ENCODE measurements at places on chromosomes 6 and 20.

DNA sequence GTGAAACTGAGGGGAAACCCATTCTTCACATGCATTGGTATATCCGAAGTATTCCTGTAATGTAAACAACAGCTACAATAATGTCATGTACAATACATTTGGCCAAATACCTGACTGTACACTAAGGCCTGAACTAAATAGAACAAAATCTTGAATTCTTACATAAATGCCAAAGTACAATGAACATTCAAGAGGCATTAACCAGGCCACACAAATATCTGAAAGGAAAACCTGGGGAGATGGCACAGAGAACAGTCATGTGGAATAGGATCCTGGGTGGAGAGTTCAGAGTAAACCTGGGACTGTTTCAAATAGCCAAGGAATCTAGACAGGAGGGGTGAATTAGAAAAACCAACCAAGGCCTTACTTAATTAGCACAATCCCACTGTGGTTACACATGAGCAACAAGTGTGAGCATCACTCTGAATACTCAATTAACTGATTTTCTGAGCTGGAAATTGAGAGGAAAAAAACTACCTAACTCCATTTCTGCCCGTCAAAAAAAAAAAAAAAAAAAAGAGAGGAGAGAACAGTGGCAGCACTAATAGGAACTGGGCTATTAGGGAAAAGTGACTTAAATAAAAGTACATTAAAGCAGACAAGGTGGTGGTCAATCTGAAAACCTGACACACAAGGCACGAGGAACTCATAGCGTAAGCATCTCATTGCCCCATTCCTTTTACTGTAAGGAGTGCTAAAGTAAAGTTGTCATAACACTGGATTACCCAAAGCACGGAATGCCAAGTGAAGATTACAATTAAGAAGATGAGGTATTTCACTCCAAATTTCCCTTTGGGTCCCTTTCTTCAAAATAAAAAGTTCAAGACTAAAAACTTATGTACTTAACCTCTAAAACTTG, 10.9 kb downstream of the SNX5 start:
- no peak for DNase-seq

GRCh38 chr20:23101696-23102406, 15.7 kb upstream of the CD93 start:
- DNase-seq, result no peak

DNA sequence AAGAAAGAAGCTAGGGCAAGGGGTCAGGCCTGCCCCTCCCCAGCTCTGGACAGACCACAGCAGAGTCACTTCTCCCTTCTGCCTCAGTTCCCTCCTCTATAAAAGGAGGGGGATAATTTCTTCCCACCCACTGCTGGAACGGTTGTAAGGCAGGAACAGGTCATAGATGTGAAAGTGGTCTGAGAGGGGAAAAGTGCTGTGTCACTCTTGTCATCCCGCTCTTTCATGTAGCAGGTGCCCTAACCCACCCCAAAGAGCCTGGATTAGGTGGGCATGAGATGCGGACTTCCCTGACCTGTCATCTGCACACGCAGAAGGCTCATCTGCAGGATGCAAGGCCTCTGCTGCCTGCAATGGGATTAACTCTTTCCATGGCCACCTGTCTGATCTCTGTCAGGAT, 218.2 kb upstream of the LRFN2 start:
- no peak for DNase-seq

GRCh38 chr6:127381384-127381783, 38.0 kb upstream of the ECHDC1 start:
- no peak for DNase-seq

DNA sequence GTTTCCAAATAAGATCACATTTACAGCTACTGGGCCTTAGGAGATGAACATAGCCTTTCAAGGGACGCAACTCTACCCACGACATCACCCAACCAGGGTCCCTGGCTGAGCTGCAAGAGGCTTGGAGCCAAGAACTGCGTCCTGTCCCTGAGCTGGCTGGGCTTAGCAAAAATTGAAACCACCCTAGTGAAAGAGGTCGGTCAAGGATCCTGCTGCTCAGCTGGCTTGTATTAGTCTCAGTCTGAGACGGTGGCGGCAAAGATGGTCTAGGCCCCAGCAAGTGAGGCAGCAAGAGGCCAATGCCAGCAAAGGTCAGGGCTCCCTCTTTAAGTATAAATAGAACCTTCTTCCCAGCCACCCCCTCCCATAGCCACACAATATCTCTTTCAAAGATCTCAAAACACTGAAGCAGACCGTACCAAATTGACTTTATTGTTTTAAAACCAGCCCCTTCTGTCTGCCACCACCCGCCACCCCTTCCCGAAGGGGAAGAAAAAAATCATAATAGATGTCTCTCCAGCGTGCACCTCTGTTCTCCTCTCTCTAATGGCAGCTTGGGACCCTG, 140.5 kb downstream of the EYA2 start:
- peak; percentile 34 for DNase-seq

GRCh38 chr6:109717971-109718370, 26.9 kb downstream of the FIG4 start:
- no peak for DNase-seq

DNA sequence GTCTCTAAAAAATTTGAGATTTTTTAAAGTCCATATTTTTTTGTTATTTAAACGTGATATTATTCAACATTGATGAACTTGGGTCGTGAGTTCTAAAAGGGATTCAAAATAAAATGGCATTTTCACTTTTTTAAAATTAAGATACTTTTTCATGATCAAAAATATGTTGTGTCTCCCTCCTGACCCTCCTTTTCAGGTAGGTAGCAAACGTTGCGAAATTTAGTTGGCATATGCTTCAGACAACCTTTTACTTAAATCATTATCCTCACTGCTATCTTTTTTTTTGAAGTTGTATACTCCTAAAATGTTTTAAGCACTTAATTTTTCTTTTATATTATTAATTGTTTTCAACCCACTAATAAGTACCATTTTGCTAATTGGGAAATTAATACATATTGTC, 133.5 kb downstream of the ARHGAP18 start:
- DNase-seq, result no peak

DNA sequence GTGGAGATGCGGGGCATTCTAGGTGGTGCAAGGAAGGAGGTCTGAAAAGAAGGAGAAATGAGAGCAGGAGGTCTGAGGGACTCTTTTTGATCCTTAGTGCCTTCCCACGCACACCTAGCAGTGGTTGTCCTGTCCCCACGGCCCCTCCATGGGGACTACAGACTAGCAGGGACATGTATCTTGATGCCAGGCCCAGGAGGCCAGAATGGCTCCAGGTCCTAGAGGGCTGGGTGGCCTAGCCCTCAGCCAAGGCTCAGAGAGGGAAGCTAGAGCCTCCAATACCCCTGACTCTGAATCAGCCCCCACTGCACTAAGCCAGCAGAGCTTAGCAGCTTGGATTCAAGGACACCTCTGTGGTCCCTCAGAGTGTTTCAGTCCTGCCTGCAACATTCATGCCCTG, 16.7 kb upstream of the BLCAP start:
- no peak for DNase-seq

DNA sequence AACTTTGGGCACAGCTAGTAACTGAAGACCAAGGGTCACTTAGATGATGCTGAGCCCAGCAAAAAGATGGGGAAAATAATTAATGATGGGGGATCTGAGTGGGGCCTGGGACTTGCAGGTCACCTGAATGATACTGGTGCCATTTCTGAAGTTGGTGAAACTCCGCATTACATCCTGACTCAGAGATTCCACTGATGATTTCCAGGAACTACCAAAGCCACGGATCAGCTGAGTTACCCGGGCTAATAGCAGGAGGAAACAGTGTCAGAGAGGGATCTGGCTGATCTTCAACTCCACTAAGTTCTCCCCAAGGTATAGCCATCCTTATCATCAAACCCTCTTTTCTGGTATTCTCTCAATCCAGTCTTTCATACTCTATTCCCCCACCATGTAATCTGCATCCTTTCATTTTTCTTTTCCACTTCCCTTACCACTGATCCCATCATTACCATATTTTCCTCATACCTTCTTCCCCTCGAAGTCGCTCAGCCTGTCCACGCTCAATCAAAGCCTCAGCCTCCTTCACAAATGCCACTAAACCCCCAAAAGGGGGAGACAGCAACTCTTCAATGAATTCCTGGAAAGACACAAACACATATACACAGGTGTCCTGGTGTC, 20.2 kb downstream of the VPS52 start:
- DNase-seq, result no peak

DNA sequence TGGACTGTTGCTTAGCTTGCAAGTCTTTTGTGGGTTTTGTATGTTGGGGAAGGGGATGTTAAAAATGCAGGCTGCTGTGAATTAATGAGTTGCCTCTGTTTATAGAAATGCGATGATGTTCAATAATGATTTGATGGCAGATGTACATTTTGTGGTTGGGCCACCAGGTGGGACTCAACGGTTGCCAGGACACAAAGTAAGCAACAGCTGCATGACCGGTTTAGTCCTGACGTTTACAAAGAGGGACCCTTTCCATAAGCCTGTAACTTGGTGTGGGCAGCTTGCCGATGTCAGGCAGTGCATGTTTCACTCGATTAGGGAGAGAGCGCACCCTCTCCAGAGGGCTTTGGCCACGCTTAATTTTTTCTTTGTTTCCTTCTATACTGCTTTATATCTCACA, 1.3 kb downstream of the BTBD3 start:
- no peak for DNase-seq

- DNase-seq, result peak; percentile 36
Measured at GRCh38 chr20:60036746-60037499, 78.7 kb downstream of the CDH26 start.

DNA sequence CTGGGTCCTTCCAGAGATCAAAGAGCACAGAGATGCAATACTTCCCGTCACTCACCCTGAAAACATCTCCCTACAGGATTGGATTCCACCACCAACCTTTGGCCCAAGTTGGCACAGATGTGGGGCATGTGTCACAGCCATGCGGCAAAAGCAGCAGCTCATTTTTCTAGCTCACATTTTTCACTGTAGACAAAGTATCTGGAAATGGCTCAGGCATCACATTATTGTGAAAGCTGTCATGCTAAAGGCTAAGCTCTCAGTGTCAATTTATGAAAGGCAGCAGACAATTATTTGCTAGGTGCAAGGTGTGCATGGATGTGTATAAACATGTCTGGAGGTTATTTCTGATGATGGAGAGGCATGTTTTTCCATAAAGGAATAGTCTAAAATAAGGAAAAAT, 248.8 kb upstream of the PRND start:
- no peak for DNase-seq

GRCh38 chr20:59559863-59560262, 44.5 kb upstream of the PHACTR3 start:
- DNase-seq, result no peak

- no peak for DNase-seq
Measured at GRCh38 chr6:72857791-72858585, 236.1 kb downstream of the KCNQ5 start.

DNA sequence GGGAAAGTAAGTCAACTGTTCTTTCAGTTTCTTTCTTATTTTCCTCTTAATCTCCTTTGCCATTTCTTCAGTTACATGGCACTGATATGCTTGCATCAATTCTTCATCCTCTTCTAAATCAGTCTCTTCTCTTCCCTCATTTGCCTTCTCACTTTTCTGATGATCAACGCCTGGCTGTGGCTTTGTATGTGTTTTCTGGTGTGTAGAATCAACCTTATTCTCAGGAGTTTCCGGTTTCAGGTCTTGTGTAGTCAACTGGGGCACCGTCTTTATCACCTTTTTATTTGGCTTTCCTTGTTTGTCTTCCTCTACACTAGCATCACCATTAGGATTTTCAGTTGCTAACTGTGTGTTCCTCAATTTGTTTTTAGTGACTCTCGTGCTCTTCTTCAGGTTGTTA, 31.6 kb downstream of the AHI1 start:
- no peak for DNase-seq

DNA sequence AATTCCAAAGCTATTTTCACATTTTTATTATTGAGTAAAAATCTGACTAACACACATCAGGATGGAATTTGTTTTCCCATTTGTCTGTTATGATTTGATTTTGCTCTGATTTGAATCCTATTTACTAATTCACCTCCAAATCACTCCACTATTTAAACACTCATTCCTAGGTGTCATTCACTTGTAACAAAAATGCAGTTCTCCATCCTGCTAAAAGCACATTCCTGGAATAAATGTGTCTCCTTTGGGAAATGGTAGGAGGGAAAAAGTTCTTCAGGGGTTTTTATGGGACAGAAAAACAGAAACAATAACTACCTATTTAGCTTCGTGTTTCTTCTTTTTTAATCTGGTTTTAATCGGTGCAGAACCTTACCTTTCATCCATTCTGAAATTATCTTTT, 494.1 kb upstream of the CITED2 start:
- no peak for DNase-seq

- DNase-seq, result no peak
Measured at GRCh38 chr6:25478973-25479372, 173.0 kb upstream of the SCGN start.

- no peak for DNase-seq
Measured at GRCh38 chr6:149071997-149072396, 245.5 kb upstream of the TAB2 start.

- no peak for DNase-seq
Measured at GRCh38 chr20:53040693-53041589, 68.8 kb downstream of the TSHZ2 start.

DNA sequence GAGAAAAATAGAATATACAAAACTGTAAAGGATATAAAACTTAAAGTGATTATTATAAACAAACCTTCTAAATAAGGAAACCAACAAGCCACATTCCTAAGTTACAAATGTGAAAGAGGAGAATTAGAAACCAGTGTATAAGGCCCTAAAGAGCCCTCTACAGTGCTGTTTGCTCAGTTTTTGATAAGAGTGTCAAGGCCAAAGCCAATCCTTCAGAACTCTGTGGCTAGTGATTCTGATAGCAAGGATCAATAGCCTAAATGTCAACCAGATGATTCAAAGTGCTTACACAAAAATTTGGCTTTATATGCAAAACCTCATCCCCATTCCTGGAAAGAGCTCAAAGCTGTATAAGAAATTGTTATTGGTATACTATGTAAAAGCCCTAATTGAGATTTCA, 104.6 kb upstream of the HTR1E start:
- DNase-seq, result no peak

All from ELF-1 (cell line).